Mesothelial cell of epicardium (in vitro differentiated cells): ENCODE measurements at places on chromosomes 12 and 14.

DNA sequence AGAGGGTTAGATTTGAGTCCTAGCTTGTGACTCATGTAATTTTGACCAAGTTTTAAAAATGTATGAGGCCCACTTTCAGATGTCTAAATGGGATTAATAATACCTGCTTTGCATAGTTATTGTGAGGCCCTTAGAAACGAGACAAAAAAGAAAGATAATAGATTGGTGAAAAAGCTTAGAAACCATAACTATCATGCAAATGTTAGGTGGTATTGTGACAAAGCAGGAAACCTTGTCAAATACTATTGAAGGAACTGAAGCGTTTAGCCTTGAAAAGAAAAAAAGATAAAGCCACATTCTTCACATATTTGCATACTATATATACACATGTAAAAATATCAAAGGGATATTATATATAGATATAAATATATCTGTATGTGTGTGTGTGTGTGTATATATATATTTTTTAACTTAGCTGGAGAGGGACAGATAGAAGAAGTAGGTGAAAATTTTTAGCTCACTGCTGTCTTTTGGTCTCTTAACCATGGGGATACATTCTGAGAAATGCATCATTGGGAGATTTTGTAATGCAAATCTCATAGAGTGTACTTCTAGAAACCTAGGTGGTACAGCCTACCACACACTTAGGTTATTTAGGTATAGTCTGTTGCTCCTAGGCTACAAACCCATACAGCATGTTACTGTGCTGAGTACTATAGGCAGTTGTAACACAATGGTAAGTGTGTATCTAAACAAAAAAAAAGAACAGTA is 270.3 kb downstream of the CCDC91 start:
- no peak for DNase-seq

DNA sequence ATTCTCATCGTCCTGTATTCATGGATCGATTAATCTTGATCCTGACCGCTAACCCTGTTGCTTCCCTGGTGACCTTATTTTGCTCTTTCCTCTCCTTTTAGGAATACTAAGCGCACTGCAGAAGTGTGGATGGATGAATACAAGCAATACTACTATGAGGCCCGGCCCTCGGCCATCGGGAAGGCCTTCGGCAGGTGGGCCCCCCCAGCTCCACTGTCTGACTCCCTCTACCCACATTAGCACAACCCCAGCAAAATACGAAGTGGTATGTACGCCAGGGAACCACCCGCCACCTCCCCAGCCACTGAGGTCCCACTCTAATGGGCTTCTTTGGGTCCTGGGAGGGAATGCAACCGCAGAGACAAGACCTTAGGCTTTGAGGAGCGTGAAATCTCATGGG is 58.7 kb downstream of the ERH start:
- no peak for DNase-seq

- no peak for DNase-seq
Observed at GRCh38 chr12:111361717-111362576, 6.9 kb downstream of the PHETA1 start.

- DNase-seq: no peak
Observed at GRCh38 chr12:48803675-48804074, 14.6 kb upstream of the CACNB3 start.

DNA sequence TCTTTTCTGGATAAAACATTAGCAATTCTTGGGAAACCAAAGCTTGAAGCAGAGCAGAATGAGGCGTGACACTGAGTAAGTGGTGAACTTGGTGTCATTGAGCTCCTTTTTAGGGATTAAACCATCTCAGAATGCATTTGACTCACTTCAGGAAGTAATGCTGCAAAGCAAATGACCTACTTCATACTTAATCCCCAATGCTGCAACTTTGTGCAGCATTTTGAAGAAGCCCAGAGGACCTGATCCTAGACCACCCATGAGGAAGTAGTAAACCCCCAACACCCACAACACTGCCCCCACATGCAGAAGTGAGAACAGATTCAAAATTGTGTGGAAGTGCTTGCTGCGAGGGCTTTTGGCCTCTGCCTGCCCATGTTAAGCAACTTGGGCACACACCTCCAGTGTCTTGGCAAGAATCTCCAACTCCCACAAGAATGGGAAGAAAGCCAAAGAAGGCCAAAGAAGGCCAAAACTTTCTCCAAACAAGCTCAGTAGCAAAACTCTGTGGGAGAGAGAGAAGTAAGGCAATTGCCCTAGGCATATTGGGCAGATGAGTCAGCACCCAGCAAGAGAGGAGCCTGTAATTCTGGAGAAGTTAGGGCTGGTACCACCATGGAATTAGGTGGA is 69.2 kb upstream of the ETV6 start:
- DNase-seq: no peak

GRCh38 chr14:105026033-105026785 is 5.3 kb upstream of the CDCA4 start:
- no peak for DNase-seq

DNA sequence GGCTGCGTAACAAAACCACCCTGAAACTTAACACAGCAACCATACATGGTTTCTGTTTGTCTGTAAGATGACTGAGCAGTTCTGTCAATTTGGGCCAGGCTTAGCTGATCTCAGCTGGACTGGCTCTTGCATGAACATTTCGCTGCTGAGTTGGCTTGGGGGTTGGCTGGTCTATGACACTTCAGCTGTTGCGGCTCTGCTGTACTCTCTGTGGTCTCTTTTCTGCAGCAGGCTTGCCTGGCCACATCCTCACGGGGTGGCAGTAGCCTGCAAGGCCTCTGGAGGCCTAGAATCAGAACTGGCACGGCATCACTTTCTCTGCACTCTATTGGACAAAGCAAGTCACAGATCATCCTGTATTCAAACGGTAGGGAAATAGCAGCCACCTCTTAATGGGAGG is 216.2 kb downstream of the BCL11B start:
- DNase-seq: no peak

DNA sequence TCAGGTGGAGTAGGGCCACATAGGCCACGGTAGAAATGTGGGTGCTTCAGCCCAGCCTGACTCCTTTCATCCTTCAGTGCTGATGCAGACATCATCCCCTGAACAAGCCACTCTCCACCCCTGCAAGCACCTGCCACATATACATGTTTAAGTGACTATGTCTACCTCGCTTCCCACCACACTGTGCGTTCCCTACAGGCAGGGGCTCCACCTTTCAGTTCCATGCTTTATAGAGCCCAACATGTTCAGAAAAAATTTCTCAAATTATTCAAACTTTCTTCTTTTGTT is 11.6 kb downstream of the SLC7A7 start:
- no peak for DNase-seq

DNA sequence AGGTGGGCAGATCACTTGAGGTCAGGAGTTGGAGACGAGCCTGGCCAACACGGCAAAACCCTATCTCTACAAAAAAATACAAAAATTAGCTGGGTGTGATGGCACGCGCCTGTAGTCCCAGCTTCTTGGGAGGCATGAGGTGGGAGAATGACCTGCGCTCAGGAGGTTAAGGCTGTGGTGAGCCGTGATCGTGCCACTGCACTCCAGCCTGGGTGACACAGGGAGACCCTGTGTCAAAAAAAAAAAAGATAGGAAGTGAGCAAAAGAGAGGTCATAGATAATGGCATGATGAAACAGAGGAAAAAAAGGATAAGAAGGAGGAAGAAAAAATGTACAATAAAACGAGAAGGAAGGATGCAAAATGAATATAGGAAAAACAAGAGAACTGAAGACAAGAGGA is 159.5 kb downstream of the ETV6 start:
- no peak for DNase-seq

DNA sequence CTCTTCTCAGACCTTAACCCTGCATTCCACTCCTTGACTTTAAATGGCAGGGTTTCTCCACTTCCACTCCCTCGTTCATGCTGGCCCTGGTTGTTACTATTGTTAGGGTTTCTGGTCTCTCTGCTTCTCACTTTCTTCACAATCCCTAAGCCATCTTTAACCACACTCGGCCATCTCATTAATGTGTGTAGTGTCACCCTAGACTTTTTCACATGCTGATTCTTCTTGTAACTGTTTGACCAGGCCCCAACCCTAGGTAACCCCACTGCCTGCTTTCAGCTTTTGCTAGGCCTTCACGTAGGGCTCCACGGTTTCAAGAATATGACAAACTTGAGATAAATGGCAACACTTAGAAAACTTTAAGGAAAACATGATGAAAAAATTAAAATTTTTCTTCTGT is 195.1 kb downstream of the IPO8 start:
- DNase-seq: no peak

GRCh38 chr12:112035219-112035785 is 22.1 kb downstream of the ERP29 start:
- no peak for DNase-seq

- no peak for DNase-seq
Observed at GRCh38 chr14:26866721-26867120, 268.9 kb upstream of the NOVA1 start.

DNA sequence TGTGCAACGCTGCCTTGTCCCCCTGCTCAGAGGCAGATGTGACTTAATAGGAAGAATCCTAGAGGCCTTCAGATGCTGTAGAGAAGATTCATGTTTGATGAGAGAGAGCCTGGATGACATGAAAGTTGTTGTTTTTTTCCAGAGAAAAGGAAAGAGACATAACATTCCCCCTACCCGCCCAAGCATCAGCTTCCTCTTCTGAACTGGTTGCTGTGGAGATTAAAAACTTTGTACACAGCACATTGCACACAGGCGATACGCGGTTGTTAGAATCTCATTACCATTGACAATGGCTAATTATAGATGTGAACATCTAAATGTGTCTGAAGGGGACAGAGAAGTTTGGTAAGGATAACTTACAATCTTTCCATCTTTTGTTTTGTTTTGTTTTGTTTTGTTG is 13.6 kb upstream of the ETFBKMT start:
- DNase-seq: no peak

DNA sequence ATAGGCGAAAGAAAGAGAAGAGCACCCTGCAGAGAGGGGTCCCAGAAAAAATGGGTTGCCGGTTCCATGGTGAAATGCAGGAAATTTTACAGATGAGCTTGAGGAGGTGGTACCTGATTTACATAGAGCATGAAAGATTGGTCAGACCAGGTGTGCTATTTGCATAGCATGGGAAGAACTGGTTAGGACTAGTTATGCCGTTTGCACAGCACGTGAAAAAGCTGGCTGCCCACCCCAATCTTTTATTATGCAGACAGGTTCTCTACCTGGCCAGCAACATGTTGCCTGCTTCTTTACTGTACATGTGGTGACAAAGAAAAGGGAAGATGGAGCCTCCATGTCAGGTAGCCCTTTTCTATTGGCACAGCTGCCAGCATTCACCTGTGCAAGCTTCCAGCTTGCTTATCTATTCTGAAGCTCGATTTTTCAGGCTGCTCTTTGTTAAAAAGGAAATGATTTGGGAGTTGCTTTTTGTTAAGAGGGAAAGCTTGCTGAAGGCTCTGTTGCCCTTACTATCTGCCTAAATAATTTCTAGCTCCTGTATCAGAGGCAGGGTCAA is 62.9 kb upstream of the ELK3 start:
- no peak for DNase-seq

GRCh38 chr12:94169495-94169894 is 21.1 kb downstream of the PLXNC1 start:
- no peak for DNase-seq

GRCh38 chr12:1418144-1418543 is 176.2 kb downstream of the FBXL14 start:
- no peak for DNase-seq

DNA sequence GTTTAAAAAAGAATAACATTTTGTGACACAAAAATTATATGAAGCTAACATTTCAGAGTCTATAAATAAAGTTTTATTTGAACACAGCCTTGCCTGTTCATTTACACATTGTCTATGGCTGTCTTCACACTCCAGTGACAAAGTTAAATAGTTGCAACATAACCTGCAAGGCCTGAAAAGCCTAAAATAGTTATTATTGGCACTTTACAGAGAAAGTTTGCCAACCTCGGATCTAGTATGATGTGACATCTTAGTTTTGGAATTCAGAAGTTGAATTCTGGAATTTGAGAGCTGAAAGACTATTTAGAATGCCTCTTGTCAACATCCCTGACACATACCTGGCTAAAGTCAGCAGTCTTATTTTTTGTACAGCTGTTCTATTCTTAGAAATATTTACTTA is 68.3 kb downstream of the DYRK2 start:
- DNase-seq: no peak

DNA sequence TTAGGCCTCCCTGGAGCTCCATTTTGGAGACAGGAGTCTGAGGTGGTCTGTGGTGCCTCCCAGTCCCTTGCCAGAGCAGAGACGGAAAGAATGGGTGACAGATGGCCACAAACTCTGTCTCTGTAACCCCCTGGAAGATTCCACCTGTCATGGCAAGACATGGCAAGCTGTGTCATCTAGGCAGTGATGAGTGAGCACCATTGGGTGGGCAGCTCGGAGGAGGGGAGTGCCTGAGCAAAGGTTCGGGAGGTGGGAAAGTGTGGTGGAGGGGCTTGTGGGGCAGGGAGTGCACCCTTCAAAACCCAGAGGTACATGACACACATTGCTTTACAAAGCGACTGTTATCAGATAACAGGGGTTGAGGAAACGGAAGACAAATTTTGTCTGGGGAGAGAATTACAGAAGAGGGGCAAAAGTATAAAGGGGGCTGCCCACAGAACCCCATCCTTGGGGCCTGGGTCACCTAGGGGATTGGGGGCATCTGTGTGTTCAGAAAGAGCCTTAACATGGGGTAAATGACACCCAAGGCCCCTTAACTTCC is 3.5 kb downstream of the RIN3 start:
- DNase-seq: no peak

GRCh38 chr12:107373238-107373809 is 280.0 kb upstream of the CRY1 start:
- no peak for DNase-seq

GRCh38 chr12:19657118-19657731 is 217.9 kb downstream of the AEBP2 start:
- DNase-seq: no peak

- DNase-seq: no peak
Observed at GRCh38 chr12:46650688-46651087, 175.1 kb downstream of the SLC38A4 start.
